COLO829 (cell line): ENCODE measurements at places on chromosomes 12 and 14.

DNA sequence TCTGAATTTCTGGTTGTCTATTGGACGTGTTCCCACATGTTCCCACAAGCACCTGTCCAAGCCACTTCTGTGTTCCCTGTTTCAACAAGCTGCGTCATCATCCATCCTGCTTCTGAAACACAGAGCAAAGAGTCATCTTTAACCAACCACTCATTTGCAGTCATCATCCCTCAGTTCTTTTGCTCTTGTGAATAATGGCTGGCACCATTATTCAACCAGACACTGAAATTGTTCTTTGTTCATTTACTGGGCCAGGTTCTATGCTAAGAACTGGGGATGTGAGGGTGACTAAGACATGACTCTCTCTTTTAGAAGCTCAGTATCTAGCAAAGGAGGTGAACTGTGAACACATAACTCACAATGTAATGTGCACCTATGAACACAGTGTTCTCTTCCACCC lies 40.7 kb upstream of the ANO4 start:
- DNase-seq = peak; percentile 17

GRCh38 chr12:75479963-75480461 lies 543 bp upstream of the GLIPR1 start:
- no peak for DNase-seq

DNA sequence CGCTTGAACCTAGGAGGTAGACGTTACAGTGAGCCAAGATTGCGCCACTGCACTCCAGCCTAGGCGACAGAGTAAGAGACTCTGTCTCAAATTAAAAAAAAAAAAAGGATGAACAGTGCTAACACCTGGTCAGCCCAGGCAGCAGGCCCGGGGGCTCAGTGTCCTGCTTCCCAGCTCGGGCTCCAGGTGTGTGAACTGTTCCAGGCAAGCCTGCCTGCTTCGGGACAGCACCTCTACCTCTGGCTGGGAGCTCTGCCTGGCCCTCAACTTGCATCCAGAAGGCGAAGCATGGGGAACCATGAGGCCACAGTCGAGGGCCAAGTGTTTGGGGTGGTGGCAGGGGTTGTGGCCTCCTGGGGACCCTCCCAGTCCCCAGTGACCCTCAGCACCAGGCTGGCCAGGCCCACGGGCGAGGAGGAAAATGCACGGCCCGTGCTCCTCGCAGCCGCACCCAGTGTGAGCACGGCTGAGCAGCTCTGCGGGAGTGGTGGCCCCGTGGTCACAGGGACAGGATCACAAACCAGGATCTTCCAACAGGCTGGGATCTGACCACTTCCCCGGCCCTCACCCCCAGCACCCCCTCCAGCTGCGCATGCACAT lies 15.5 kb downstream of the CDCA4 start:
- DNase-seq = no peak

- no peak for DNase-seq
These were observed 12.2 kb downstream of the FAIM2 start for GRCh38 chr12:49891476-49891875.

GRCh38 chr12:1518591-1519516 lies 75.5 kb downstream of the FBXL14 start:
- no peak for DNase-seq

DNA sequence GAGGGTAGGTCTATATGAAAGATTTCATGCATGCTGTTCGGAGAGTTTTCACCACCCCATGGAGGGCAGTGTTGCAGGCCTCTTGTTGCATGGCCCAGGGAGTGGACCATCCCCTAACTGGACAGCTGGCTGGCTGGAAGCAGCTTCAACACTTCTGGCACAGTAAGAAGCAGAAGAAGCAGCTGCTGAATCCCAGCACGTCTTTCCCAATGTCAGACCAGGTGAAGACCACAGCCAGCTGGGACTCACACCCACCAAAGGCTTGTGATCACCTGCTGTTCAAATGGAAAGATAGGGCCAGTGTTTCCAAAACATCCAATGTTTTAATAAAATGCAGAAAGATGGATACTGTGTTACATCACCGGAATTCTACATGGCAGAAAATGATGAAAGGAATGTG lies 1423.6 kb downstream of the AACS start:
- no peak for DNase-seq

DNA sequence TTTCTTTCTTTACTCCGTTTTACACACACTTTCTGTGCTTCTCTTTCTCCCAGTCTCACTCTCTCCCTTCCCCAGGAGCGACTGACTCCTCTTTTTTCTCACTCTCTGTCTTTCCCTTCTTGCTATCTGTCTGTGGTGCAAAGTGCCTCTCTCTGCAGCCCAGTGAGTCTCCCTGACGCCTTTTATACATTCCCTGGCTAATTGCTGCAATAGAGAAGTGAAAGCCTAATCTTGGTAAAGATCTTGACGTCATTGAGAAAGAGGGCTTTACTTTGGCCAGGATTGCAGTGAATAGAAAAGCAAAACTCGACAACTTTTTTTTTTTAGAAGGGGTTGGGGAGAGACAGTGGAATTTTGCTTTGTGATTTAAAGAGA lies 706 bp upstream of the DIO2 start:
- peak; percentile 63 for DNase-seq

DNA sequence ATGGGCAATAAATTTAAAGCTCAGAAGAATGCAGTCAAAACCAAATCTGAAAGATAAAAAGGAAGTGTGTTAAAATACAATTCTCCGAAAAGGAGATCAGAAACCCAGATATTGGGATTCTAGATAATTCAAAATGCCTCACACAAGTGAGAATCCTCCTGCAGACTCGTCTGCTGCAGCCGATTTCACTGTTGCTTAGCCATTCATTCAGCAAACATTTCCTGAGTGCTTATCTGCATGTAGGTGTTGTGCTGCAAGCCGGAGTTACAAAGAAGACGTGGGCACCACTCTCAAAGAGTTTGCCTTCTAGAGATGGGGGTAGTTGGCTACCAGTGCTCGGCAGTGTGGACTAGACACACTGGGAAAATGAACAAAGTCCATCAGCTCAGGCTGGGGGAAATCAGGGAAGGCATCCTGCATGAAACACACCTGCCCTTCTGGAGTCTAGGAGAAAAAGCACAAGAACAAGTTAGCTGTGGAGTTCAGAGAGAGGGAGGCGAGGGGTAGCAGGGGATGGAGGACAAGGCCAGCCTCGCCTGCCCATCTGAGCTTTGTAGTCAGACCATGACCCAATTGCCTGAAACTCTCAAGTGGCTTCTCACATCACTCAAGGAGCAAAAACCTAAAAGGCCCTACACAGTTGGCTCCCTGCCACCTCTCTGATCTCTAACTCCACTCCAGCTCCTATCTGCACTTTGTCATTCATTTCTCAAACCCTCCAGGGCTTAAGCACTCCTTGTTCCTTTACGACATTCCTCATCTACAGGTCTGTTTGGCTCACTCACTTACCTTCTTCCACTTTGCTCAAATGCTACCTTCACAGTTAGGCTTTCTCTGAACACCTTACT lies 310.0 kb upstream of the DDHD1 start:
- no peak for DNase-seq

GRCh38 chr14:97218691-97219430 lies 421.7 kb downstream of the VRK1 start:
- no peak for DNase-seq

GRCh38 chr12:94805749-94806529 lies 155.6 kb upstream of the TMCC3 start:
- no peak for DNase-seq

GRCh38 chr12:9144730-9145106 lies 29.0 kb upstream of the A2M start:
- DNase-seq = no peak

DNA sequence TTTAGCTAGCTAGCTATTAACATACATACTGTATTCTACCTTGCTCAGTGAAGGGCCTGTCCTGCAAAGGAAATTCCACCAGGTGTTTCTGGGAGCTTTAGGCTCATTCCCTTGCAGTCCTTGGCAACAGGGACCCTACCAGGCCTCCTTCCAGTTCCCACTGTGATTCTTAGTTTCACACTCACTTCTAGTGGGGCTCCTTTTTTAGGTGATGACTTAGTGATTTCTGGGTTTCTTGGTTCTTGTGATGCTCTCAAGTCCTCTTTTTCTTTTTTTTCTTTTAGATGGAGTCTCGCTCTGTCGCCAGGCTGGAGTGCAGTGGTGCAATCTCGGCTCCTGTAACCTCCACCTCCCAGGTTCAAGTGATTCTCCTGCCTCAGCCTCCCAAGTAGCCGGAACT lies 10.4 kb upstream of the STRN3 start:
- DNase-seq = no peak
